ENCODE measurements at places on chromosomes 6 and 20.

- no peak for DNase-seq
Measured at GRCh38 chr6:55897346-55897745, 22.0 kb upstream of the BMP5 start.

DNA sequence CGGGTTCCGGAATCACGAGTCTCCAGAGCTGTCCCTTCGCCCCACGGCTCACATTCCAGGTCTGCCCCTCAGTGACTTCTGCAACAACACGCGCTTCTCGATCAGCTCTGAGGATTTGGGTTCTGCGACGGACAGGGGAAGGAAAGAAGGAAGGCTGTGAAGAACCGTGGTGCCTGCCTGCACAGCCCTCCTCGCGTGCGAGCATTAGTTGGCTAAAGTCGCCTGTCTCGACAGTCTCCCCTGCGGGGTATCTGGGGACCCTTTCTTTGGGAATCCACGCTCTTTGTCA, 23.1 kb downstream of the VPS52 start:
- no peak for DNase-seq

- DNase-seq = no peak
Measured at GRCh38 chr6:163726037-163726695, 311.6 kb downstream of the QKI start.

DNA sequence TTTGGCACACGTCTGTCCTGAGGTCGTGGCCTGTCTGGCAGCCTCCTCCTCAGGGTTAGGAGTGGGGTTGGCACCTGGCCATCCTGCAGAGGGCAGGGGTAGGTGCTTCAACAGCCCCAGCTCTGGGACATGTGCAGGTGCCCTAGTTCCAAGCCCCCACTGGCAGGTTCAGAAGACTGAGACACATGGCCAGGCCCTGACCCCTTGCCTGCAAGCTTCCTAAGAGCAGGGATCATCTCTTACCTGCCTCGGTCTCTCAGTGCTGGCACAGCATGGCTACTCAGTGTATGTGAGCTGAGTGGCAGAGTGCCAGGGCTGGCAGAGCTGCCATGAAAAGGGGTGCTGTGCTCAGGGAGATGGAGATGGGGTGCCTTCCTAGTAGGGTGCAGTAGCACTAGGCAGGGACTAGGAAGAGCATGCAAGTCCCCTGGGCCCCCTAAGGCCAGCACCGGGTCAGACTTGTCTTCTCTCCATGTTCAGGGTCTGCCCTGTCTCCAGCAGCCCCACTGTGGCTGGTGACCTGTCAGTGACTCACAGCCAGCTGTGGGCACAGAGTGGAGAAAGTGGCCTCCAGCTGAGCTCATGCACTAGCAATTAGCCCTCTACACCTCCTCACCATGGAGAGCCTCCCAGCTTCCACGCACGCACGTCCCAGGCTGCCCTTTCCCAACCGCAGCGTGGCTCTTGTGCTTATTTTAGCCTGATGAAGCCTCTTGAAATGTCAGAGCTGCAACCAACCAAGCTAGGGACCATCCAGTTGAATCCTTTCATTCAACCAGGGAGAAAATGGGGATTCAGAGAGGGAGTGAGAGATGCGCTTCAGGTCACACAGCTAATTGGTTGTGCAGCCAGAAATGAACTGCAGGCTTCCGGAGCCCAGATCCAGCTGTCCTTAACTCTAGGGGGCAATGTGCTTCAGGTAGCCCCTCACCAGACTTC, 116.6 kb downstream of the MRPL14 start:
- DNase-seq = no peak

DNA sequence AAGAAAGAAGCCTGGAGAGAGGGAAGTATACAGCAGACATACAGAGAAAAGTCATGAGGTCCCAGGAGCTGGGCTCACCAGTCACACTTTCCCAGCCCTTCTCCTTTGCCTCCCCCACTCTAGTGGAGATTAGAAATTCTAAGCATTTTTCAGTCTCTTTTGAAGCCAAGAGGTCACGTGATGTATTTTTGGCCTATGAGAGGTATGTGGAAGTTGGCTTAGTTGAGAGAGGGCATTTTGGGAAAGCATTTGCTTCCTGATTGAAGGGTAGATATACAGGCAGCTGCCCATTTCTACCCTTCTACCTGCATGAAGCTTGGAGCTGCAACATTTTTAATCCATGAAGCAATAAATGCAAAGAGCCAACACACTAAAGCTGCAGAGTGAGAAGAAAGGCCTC, 106.0 kb upstream of the TNFAIP3 start:
- no peak for DNase-seq

DNA sequence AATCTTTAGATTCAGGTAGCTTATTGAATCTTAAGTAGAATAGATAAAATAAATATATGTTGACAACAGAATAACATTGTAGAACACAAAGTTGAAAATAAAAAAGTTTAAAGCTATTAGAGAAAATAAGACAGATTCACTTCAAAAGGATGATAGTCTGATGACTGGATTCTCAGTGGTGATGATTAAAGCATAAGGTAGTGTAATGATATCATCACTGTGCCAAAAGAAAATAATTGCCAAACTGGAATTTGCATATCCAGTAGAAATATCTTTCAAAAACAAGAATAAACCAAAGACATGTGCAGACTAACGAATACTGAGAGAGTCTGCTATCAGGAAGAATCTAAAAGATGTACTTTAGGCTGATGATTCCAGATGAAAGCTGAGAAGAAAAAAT, 30.2 kb downstream of the ENPP1 start:
- DNase-seq = no peak

DNA sequence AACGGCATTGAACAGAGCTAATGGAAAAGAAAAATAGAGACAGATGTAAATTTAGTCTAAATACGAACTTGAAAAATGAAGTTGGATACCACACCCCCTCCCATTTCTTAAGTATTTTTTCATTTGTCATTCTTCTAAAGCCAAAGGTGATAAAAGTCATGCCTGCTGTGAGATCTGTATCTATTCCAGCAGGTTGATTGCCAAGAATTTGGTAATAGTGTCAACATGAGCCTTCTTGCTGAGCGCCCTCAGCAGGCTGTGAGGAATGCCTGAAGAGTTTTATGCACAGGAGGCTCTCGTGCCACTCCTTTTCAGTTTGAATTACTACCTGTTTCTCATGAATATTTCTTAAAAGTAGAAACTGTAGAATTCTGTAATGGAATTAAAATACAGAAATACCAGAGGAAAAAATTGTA, 165.4 kb downstream of the QKI start:
- DNase-seq = no peak

- no peak for DNase-seq
Measured at GRCh38 chr6:152240436-152240835, 396.7 kb downstream of the SYNE1 start.

- no peak for DNase-seq
Measured at GRCh38 chr20:10618611-10619245, 55.1 kb downstream of the JAG1 start.

DNA sequence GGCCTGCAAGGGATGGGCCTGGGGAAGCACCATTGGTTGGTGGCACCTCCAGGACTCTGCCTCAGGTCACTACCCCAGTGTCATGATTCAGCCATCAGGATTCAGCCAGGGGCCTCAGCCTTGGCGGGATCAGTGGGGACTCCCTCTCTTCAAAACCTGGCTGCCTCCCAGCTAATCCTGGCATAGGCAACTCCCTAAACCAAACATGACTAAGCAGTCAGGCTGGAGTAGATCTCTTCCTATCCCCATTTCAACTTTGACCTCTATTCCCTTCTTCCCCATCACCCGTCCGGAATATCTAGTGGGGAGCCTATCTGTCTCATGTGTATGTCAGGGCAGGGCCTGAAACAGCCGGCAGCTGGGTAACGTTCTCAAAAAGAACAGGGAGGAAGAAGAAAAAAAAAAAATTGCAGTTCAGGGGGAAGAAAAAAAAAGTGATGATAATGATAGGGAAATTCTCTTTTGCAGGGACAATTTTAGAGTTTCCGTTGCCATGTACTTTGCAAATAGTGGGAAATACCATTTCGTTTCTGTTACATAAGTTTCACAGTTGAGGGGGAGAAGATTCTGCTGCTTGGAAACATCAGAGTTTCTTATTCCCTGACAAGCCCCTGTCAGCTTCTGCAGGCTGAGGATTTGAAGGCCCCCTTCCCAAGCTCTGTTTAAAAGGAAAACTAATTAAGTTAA, 4.1 kb upstream of the PREX1 start:
- no peak for DNase-seq

- DNase-seq = no peak
Measured at GRCh38 chr20:47795214-47795907, 10.1 kb upstream of the SULF2 start.

DNA sequence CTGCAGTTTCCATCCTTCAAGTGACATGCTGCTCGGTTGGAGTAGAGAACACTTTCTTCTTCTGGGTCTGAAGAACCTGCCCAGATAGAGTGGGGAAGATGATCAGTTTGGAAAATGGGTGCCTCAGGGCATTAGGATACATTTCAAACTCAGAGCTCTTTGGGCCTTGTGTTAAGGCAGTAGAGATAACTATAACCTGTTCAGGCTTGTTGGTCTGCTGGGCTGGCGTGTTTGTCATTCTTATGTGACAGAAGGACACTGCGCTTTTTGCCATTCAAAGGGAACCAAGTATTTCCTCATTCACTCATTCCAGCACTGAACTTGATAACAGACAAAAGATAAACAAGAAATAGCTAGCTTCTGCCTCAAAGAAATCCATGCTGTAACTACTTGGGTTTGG, 3.8 kb downstream of the TOMM34 start:
- no peak for DNase-seq

Data from effector CD8-positive, alpha-beta T cell (primary cell).